ENCODE measurements at places on chromosomes 4 and X. TPM values are rescaled to one million over a fixed set of nuclear protein-coding genes. Genes with fewer than 3 reads are reported as not detected.

MAGEA12 gene
- total RNA-seq, result not detected

LAP3 gene
- total RNA-seq, result 280 TPM

CT47B1 gene
- total RNA-seq, result not detected

SPATA18 gene
- total RNA-seq, result 7.7 TPM

DCAF12L1 gene
- total RNA-seq, result 1.0 TPM

UGT2B15 gene
- total RNA-seq, result not detected

ZNF595 gene
- total RNA-seq, result 14.3 TPM

PDLIM3 gene
- 12.0 TPM for total RNA-seq

FOXR2 gene
- not detected for total RNA-seq

CDX4 gene
- not detected for total RNA-seq

FABP2 gene
- total RNA-seq, result not detected

KDR gene
- total RNA-seq, result 0.34 TPM

ARHGAP24 gene
- 181 TPM for total RNA-seq

ASMT gene
- total RNA-seq, result not detected

MAGEA9B gene
- total RNA-seq, result not detected

SCML2 gene
- 0.69 TPM for total RNA-seq

ZRSR2 gene
- total RNA-seq, result 1.7 TPM

ARSJ gene
- 1.7 TPM for total RNA-seq

FDCSP gene
- total RNA-seq, result not detected

SLC26A1 gene
- total RNA-seq, result under 0.01 TPM

FAM53A gene
- 3.1 TPM for total RNA-seq

SMIM10 gene
- 2.4 TPM for total RNA-seq

SLITRK2 gene
- 4.7 TPM for total RNA-seq

RNF128 gene
- total RNA-seq, result 23.1 TPM

KIAA1210 gene
- total RNA-seq, result not detected

WNK3 gene
- total RNA-seq, result 7.6 TPM

PPARGC1A gene
- total RNA-seq, result 6.2 TPM

GAK gene
- 59.1 TPM for total RNA-seq

FMR1NB gene
- total RNA-seq, result not detected

ANXA10 gene
- total RNA-seq, result 0.36 TPM

H2BW2 gene
- total RNA-seq, result not detected

ERAS gene
- total RNA-seq, result not detected

NCBP2L gene
- total RNA-seq, result 0.46 TPM

DIPK2B gene
- total RNA-seq, result under 0.01 TPM

UTP3 gene
- total RNA-seq, result 29.9 TPM

HPSE gene
- total RNA-seq, result 0.34 TPM

PCDH10 gene
- total RNA-seq, result 0.69 TPM
